ENCODE measurements at places on chromosomes 6 and 20.

DNA sequence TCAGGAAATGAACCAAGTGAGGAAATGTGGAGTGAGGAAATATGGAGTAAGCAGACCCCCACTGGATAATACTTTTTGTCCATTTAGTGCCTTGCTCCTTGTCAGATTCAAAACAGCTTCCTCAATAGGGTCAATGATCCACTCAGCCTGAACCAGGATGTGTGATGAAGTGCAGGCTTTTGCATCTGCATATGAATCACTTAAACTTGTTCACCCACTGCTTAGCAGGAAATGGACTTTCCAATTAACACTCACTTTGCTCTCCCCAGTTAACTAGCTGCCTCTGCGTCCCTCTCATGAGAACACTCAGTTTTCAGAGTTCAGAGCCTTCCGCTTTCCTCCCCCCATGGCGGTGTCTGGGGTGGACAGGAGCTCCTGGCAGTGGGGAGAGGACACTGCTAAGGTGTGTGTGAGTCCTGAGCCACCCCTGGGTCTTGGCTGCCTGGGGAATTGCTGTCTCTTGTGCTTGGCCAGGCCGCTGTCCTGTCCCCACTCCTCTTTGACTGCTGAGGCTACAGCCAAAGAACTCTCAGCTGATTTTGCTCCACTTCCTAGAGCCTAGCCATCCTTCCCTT, 621.8 kb downstream of the CDH26 start:
- DNase-seq: no peak

DNA sequence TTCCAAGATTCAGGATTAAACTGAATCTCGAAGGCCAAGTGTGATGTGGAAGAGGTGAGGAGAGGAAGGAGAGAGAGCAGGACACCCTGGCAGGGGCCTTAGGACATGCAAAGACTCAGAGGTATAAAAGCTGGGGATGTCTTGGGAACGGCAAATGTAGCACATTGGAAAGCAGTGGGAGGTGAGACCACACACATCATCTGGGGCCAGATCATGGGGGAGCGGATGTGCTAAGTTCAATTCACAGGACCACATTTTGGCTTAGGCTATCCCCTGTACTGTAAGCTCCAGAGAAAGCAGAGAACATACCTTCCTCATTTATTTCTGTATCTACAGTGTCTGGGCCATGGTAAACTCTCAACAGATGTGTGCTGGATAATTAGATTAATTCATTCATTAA, 59.5 kb upstream of the MBOAT1 start:
- no peak for DNase-seq

- DNase-seq: no peak
Observed at GRCh38 chr20:5402903-5403531, 86.3 kb upstream of the PROKR2 start.

DNA sequence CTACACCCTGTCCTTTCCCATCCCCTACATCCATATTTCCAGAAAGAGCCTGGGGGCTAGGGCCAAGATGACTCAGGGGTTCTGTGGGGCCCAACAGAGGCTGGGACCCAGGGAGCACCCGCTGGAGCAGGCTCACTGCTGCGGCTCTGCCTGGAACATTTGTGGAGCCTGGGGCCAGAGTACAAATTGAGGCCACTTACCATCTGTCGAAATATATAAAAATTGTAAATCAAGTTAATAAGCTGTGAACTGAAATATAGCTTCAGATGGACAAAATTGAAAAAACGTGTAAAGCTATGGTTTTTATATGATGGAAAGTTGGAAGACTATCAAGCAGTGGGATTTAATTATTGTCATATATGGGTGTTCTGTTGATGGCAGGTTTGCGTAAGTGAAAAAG, 82.9 kb upstream of the ATXN1 start:
- DNase-seq: no peak

DNA sequence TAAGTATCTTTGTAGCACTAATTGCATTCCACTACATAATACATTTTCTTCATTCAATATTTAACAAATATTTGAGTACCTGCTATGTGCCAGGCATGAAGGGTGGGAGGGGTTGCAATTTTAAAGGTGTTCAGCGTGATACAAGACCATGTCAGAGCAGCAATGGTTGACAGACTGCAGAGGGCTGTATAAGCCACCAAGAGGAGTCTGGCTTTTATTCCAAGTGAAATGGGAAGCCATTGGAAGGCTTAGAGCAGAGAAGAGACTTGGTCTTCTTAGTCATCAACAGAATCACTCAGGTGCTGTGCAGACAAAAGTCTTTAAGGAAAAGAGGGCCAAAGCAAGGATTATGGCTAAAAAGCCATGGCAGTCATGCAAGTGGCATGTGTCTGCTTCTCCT, 360.8 kb upstream of the ARID1B start:
- no peak for DNase-seq

- no peak for DNase-seq
Observed at GRCh38 chr6:13508711-13509705, 21.6 kb upstream of the GFOD1 start.

DNA sequence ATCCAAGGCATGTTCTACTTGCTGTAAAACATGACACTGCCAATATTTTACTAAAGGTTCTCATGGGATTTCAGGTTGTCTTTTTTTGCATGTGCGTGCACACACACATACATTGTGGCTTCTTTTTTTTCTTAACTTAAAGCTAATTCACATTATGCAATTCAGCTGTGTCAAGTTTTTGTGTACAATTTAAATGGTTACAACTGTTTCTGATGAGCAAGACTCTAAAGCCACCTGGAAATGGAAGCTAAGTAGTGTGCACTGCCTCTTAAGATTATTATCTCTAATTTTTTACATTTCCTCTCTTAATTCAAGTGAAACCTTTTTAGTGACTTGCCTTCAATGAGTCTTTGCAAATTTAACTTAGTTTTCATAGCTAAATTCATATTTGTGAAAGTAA, 75.3 kb downstream of the TULP4 start:
- DNase-seq: no peak

DNA sequence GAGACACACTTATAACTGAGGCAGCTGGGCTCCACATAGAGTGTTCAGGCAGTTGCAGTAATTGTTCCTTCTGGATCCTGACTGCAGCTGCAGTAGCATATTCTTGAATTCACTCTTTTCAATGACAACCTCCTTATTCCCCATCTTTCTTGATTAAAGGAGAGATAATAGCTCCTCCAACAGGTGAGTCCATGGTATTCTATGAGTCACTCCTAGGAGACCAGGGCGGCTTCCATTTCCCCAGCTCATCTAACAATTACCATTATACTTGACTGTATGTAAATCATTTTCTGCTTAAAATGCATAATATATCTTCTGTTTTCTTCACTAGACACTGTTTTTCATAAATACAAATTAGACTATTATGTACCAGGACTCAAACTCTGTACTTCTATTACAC, 62.4 kb downstream of the TENT5A start:
- no peak for DNase-seq

DNA sequence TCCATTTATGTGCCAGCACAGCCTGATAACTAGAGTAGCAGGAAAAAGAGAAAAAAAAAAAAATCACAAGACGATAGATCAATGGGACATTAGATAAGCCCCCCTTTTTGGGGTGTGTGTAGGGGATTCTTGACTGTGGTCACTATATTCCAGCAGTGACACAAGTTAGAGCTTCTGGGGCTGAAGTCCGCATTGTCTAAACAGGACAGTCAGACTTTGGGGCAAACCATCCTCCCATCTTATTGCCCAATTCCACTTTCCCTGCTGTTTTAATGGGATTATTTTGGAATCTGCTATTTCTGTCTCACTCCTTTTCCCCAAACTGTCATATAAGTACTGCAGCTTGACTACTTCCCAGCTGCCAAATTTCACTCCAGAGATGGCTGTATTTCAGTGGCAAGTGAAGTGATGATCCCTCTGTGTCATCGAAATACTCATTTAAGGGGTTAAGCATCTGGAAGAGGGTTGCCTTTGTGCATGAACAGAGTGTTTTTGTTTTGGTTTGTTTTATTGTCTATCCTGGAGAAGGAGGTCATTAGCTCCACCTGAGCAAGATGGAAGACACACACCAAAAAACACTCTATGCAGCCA, 182.5 kb downstream of the ATXN1 start:
- DNase-seq: no peak

- no peak for DNase-seq
Observed at GRCh38 chr20:62212299-62212698, 7.8 kb downstream of the HRH3 start.

GRCh38 chr6:54559136-54559535, 250.9 kb downstream of the TINAG start:
- no peak for DNase-seq

All from C1 segment of cervical spinal cord (tissue), 14 donors.